Activated naive CD8-positive, alpha-beta T cell treated with anti-CD3 and anti-CD28 coated beads for 36 hours (primary cell): ENCODE measurements at places on chromosomes 4 and X. TPM values are rescaled to one million over a fixed set of nuclear protein-coding genes. Genes with fewer than 3 reads are reported as not detected.
A peak's percentile ranks its signal among the peaks of the same experiment; 100 is the strongest.

The RBM46 gene
- total RNA-seq: not detected

The XAGE1A gene
- total RNA-seq: not detected

The TRIM61 gene
- total RNA-seq: 3.4 TPM

DNA sequence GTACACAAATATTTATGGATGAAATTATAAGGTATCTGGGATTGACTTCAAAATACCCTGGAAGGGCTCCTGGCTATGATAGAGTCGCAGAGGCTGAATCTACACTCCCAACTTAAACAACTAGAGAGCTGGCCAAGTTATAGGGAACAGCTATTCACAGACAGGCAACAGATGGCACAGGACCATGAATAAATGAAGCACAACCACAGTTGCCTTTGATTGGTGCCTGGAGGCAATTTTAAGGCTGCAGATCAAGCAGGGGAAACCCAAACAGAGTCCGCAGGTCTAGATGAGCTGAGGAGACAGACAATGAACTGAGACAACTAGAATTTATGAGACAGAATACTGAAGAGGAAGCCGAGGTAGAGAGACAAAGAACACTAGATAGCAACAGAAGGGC lies 155.9 kb downstream of the EVC2 start:
- no peaks in the 10 kb centered on the region for H3K4me1 ChIP-seq
- no peak overlapping the region for H3K27ac ChIP-seq
- DNase-seq: no peak

- no peak overlapping the region for H3K27ac ChIP-seq
- no peaks in the 10 kb centered on the region for H3K4me1 ChIP-seq
- peaks cover 7% of the 10 kb centered on the region for H3K27me3 ChIP-seq
- no peak for DNase-seq
- no peak overlapping the region for H3K4me3 ChIP-seq
Measured at GRCh38 chr4:150010525-150011126, 67.6 kb upstream of the DCLK2 start.

DNA sequence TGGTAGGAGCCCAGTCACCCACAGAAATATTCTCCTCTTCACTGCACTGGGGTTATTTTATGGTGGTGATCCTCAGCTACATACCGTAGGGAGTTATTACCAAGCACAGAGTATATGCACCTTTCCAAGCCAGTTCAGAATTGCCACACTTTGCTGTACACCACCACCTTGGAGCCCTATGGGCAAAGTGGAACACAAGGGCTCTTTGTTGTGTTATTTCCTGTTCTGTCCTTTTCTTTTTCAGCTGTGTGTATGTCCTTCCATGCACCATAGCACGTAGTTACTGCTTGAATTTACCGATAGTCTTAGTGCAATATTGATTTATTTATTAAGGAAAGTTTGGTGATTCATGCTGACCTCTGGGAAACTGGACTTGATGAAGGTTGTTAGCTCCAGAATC lies 8.3 kb downstream of the RNF128 start:
- H3K4me1 ChIP-seq: no peaks in the 10 kb centered on the region
- H3K4me3 ChIP-seq: no peak overlapping the region
- no peaks in the 10 kb centered on the region for H3K36me3 ChIP-seq
- DNase-seq: no peak
- peaks cover 8% of the 10 kb centered on the region for H3K27me3 ChIP-seq

GRCh38 chrX:151488677-151489076 lies 74.8 kb upstream of the PASD1 start:
- H3K27me3 ChIP-seq: no peaks in the 10 kb centered on the region
- peak; percentile 1 for DNase-seq
- no peak overlapping the region for H3K4me3 ChIP-seq
- peaks cover 2% of the 10 kb centered on the region for H3K4me1 ChIP-seq
- no peak overlapping the region for H3K27ac ChIP-seq

GRCh38 chr4:122894827-122895226 lies 27.6 kb downstream of the NUDT6 start:
- DNase-seq: no peak
- H3K27me3 ChIP-seq: no peaks in the 10 kb centered on the region
- no peak overlapping the region for H3K27ac ChIP-seq
- H3K36me3 ChIP-seq: no peaks in the 10 kb centered on the region
- H3K4me1 ChIP-seq: no peaks in the 10 kb centered on the region

GRCh38 chr4:92381616-92382015 lies 77.8 kb downstream of the GRID2 start:
- H3K4me1 ChIP-seq: no peaks in the 10 kb centered on the region
- H3K4me3 ChIP-seq: no peak overlapping the region
- H3K36me3 ChIP-seq: no peaks in the 10 kb centered on the region

DNA sequence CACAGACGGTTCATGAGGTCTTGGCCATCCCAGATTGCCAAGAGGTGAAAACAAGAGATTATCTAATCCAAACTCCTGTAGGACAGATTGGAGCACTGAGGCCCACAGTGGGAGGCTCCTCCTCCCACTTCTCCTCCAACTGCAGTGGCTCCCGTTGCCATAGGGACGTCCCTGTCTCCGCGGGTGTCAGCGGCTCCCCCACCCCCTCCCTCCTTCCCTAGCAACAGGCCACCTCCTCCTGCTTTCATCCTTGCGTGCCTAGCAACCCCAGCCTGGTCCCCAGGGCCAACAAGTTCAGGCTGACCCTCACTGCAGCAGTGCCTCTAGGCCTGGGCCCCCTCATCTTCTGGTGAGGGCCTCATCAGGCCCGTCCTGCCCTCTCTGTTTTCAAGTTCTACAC lies 6.8 kb upstream of the IQSEC2 start:
- peaks cover 21% of the 10 kb centered on the region for H3K4me1 ChIP-seq
- peaks cover 3% of the 10 kb centered on the region for H3K27me3 ChIP-seq
- H3K4me3 ChIP-seq: peak overlapping the region; percentile 66
- no peak for DNase-seq

- no peaks in the 10 kb centered on the region for H3K36me3 ChIP-seq
- no peaks in the 10 kb centered on the region for H3K4me1 ChIP-seq
- H3K4me3 ChIP-seq: no peak overlapping the region
- H3K27ac ChIP-seq: no peak overlapping the region
- no peak for DNase-seq
Measured at GRCh38 chrX:48489296-48489695, 13.3 kb downstream of the FTSJ1 start.

GRCh38 chrX:153450114-153450948 lies 4.5 kb upstream of the TREX2 start:
- no peaks in the 10 kb centered on the region for H3K27me3 ChIP-seq
- no peak for DNase-seq
- H3K4me1 ChIP-seq: no peaks in the 10 kb centered on the region
- H3K4me3 ChIP-seq: no peak overlapping the region
- H3K36me3 ChIP-seq: no peaks in the 10 kb centered on the region

DNA sequence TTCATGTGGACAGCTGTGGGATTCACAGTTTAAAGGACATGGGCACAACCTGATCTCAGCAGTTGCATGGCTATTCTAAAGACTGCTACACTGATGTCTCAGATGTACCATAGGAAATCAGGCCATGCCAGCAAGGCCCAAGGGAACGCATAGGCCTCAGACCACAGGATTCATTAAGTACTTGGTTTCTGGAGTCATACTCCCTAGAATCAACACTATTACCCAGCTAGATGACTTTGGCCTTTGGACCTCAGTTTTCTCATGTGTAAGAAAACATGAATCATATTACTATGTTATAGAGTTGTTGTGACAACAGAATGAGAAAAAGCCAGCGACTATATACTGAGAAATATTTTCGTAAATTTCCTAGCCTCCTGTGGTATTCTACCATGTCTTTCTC lies 67.9 kb downstream of the NHS start:
- no peaks in the 10 kb centered on the region for H3K36me3 ChIP-seq
- no peaks in the 10 kb centered on the region for H3K27me3 ChIP-seq
- DNase-seq: no peak
- no peak overlapping the region for H3K27ac ChIP-seq
- H3K4me1 ChIP-seq: peaks cover 3% of the 10 kb centered on the region

- H3K27me3 ChIP-seq: peaks cover 5% of the 10 kb centered on the region
- peaks cover 5% of the 10 kb centered on the region for H3K4me1 ChIP-seq
- H3K4me3 ChIP-seq: no peak overlapping the region
- no peak overlapping the region for H3K27ac ChIP-seq
Measured at GRCh38 chr4:2103843-2104547, 44.9 kb downstream of the NAT8L start.
